ENCODE measurements at places on chromosomes 7 and 10.
A peak's percentile ranks its signal among the peaks of the same experiment; 100 is the strongest.

GRCh38 chr10:50931948-50932431 is 46.6 kb upstream of the A1CF start:
- DNase-seq = no peak

- DNase-seq = no peak
Observed at GRCh38 chr7:152402384-152403250, 33.2 kb downstream of the KMT2C start.

- no peak for DNase-seq
Observed at GRCh38 chr7:55245271-55245723, 119.8 kb upstream of the LANCL2 start.

DNA sequence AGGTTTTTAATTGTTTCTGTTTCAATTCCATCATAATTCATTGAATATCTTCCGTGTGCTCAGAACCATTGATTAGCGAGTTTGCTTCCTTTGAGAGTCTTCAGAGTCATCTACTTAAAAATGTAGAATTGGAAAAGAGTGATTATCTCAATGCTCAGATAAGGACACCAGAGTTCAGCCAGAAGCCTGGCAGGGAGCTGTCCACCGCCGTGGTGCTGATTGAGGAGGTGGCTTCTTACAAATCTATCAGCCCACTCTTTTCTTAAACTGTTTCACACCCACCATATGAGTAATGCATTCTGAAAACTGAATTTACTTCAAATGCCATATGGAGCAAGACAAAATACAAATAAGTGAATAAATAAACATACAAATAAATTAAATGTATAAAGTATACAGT is 79.3 kb downstream of the INSYN2A start:
- DNase-seq = peak; percentile 20

GRCh38 chr7:90530263-90530662 is 60.8 kb downstream of the PTTG1IP2 start:
- no peak for DNase-seq

DNA sequence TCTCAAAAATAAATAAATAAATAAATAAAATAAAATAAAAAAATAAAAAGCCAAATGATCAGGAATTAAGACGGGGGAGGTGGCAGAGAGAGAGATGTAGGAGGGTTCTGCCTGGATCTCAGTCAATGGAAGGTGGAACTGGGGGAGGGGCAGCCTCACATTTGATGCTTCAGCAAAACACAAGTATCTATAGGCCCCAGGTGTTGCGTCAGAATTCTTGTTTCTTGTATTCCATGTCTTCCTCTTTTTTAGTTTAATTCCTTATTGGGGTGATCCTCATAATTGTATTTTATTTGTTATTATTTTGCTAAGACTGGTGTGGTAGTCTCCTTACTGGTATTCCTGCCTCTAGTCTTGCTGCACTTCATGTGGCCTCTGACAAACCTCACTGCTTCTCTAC is 41.4 kb upstream of the SMARCD3 start:
- DNase-seq = no peak

DNA sequence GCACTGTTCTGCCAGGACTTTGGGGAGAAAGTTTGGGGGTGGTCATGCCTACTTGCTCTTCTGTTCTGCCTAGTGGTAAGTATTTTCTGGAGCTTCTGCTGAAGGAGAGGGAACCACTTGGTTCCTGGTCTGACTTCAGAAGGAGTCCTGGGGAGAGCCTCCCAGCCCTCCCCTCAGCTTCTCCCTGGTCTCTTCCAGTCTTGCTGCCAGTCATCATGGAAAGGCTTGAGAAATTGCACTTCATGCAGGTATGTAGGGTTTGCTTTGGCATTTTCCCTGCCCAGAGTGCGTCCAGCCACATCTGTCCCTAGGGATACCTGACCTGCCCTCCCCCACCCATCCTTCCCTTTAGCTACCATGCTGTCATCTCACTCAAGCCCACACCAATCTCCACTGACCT is 11.1 kb upstream of the WBP1L start:
- DNase-seq = no peak

DNA sequence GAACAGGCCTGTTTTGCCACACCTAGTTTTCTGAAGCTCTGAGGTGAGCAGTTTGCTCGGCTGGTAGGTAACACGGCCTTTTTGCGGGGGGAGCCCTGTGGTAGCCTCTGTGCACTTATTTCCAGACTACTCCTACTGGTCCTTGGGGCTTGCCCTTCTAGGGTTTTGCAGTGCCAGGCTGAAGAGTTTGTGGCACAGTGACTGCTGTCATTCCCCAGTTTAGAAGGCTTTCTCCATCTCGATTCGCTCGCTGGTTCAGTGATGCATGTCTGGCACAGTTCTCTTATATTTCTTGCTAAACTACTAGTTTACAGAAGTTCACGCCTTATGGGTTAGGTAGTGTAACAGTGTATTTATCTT is 711 bp downstream of the KIF20B start:
- no peak for DNase-seq

DNA sequence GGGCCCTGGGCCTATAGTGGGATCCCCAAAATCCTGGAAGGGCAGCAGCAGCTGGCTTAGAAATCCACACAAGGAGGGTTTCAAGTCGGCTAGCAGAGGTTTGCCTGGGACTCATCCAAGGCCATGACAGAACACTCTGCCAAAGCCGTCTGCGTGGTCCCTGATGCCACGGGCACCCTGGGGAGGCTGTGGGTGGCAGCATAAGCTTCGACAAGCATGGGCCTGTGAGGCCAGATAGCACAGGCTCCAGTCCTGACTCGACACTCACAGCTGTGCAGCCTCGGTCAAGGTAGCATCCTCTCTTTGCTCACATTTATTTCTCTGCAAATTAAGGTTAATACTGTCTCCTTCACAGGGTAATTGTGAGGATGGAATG is 138.3 kb downstream of the JCAD start:
- DNase-seq = peak; percentile 47

GRCh38 chr7:154914308-154914995 is 88.5 kb downstream of the PAXIP1 start:
- no peak for DNase-seq

DNA sequence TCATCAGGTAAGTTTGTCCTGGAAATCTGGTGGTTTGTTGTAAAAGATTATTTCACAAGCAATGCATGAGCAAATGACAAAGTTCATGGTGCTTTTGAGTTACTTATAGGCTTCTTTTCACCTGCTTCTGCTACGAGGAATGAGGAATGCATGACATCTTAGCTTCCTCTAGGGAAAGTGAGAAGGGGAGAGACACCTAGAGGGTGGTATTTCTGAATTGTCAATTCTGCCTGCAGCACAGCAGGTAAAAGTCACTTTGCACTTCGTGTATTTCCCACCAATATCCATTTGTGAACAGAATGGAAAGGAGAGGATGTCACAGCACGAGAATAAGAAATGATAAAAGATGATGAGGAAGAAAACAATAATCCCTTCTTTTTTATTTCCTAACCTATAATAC is 153.4 kb upstream of the FEZF1 start:
- DNase-seq = no peak

DNA sequence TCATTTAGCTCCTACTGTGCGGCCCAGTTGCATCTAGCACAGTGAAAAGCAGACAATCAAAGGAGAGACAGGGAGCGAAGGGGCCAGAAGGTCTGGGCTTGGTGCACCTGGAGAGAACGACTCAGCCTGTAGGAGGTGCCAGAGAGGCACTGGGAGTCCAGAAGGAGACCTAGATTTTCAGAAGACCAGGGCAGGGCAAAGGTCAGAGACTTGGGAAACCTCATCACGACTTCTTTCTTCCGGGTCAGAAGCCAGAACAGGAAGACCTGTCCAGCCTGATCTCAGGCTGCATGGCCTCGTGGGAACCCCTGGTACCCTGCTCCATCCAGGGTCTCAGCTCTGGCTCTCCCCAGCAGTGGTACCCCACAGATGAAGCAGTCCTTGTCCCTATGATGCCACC is 5.2 kb downstream of the AGAP3 start:
- no peak for DNase-seq

- DNase-seq = no peak
Observed at GRCh38 chr7:112105584-112106530, 100.3 kb downstream of the DOCK4 start.

GRCh38 chr7:148368562-148368961 is 222.0 kb upstream of the C7orf33 start:
- no peak for DNase-seq

DNA sequence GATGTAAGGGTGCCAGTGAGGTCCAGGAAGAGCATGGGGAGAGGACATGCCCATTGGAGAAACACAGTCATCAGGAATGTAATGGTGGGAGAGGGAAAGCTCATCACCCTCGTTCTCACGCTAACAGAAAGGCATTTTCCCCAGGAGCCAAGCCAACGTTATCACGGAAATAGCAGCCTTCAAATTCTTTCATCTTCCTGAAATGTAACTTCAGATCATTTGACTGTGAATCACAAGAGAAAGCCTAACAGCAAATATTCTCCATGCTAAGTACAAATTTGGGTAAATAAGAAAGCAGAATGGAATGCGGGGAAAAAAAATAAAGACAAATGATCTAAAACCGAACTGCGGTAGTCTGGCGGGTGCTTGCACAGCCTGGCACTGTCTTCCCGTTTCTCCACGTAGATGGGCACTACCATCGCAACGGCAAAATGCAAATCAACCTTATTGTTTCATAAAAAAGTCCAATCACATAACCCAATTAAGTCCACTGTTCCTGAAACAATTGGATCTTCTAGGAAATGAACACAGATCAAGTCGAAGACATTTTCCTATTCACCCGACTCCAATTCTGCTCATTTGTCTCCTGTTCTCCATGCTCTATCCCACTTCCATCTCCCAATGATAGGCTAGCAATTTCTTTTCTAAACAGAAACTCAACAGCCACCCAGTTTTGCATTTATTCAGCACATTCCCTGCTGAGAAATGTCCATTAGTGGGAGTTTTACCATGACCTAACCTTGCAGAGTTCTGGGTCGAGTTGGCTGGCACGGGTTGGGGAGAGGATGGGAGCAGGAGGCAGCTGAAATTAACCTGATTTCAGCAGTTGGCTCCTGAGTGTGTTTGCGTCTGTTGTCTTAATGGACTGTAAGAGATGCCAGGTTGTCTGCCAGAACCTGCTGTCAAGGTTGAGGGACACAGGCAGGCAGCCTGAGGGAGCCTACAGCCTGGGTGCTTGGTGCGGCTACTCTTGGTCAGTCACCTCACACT is 74.6 kb upstream of the FRMD4A start:
- no peak for DNase-seq
